Activated naive CD4-positive, alpha-beta T cell treated with Interleukin-2 at 50 U/mL for 16 hours (primary cell): ENCODE measurements at places on chromosomes 12 and 14.

DNA sequence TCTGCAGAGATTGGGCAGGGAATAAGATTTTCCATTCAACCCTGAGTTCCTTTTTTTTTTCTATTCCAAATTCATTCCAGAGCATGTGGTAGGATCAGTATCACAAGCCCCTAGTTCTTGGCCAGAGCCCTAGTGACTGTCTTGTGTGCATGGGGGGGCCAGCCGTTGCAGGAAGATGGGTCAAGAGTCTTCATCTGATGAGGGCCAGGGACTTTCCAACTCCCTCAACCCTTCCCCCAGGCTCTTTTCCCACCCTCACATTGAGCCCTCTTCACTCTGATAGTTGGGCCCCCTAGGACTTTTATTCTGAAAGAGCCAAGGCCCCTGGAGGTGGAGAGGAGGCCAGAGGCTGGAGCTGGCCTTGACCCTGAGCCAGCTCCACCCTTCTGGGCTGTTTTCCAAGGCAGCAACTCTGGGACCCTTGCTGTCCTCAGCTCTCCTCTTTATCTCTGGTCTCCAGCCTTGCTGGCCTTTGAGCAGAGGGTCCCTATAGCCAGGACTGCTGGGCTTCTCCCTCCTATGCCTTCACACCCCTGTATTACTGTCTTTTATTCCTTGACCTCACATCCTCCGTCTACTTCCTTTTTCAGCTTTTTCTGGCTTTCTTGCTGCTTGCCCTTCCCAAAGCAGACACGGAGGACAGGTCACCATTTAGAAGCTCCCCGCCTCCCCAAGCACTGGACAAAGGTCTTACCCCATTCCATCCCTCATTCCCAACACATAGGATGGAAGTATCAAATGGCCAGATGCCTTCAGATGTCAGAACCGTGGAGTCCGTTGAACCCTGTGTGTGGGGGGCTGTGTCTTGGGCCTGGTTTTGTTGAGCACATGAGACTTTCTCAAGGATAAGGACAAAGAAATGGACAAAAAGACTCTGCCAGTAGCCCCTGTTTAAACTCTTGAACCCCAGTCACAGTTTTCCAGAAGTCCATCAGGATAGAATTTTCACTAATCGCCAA lies 5.6 kb downstream of the RBP5 start:
- no peak for DNase-seq

DNA sequence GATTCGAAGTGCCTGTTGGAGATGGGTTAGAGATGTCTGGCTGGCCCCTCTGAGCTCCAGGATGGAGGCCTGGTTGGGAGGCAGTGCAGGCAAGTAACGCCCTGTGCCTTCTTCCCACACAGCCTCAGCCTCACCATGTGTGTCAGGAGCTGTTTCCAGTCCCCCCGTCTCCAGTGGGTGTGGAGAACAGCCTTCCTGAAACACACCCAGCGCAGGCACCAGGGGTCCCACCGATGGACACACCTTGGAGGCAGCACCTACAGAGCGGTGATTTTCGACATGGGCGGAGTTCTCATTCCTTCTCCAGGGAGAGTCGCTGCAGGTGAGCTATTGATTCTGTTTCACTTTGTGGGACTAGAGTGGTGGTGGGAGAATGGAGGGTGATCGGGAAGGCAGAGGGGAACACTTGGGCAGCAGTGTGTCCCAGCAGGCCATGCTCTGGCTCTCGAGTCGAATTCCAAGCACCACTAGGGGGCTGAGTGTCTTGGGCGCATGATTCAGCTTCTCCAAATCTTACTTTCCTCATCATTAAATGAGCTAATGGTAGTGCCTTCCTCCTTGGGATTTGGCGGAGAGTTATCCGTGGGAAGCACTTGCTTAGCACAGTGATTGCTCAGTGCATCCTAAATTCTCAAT lies 6.8 kb downstream of the ACAD10 start:
- DNase-seq, result no peak

DNA sequence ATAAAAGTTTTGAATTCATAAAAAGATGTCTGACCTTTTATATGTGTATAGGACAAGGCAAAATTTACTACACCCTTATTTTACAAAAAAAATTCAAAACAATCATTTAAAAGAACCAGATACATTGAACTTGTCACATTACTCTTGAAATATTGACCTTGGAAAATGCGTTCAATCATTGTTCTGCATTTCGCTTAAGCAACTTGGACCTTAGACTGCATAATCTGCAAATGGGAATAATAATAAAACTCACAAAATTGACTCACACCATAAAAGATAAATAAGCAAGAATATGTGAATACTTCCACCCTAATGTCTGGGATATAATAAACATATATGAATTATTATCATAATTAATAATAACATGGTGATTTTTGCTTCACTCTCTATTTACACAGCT lies 69.4 kb upstream of the PTPRB start:
- DNase-seq, result no peak

- DNase-seq, result no peak
These were observed 47.6 kb upstream of the ASPG start for GRCh38 chr14:104037903-104038302.

- DNase-seq, result no peak
These were observed 118.9 kb downstream of the C12orf75 start for GRCh38 chr12:105449431-105449830.

GRCh38 chr14:20873370-20874177 lies 17.6 kb upstream of the RNASE3 start:
- peak; percentile 79 for DNase-seq

GRCh38 chr14:101926620-101927019 lies 37.8 kb upstream of the DYNC1H1 start:
- no peak for DNase-seq

- DNase-seq, result peak; percentile 37
These were observed 13.9 kb upstream of the UBC start for GRCh38 chr12:124928095-124928911.

- DNase-seq, result no peak
These were observed 17.3 kb upstream of the LMNTD1 start for GRCh38 chr12:25570418-25570817.

DNA sequence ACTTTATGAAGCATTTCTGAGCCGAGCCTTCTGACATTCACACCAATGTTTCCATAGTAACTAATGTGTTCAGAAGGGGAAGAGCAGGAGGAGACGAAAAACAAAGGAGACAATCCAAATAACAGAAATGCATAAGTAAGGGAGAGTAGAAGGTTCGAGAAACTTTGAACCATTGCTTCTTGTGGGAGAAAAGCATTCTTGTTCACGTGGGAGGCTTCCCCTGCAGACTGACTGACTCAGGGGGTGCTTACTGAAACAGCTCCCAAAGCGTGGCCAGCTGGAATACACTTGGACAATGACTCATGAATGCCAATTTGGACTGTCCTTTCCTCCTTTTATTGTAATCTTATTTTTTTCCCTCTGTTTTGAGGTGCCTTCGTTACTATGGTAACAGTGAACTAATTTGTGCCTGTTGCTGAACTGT lies 73.9 kb downstream of the NEDD1 start:
- no peak for DNase-seq

DNA sequence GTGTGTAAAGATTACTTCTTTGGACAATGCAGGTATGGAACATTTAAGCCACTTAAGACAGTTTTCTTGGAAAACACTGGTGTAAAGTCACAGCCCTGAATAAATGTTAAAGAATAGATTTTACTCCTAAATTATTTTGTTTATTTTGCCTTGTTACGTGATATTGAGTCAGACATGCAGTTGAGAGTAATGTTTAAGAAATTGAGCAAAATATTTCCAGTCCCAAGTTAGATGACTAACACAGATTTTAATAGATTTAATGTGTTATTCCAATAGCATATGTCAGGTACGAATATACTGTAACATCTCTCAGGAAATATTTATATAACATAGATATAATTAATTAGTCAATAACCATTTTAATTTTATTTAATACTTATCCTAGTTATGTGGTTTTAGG lies 1361.7 kb downstream of the FSCB start:
- DNase-seq, result no peak

DNA sequence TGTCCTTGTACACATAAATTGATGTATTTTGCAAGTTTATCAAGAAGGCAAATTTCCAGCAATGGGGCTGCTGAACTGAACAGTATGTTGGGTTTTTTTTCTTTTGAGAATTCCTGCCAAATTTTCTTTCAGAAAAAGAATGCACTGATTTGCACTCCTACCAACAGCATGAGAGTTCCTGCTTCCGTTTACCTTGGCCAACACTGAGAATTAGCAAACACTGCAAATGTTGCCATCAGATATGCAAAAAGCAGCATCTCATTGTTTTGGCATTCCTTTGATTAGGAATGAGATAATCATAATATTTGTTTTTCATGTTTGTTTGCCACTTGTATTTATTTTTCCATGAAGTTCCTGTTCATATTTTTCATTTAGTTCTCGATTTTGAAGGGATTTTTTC lies 82.4 kb downstream of the RTN1 start:
- DNase-seq, result no peak

GRCh38 chr12:60421741-60422140 lies 825.9 kb downstream of the SLC16A7 start:
- DNase-seq, result no peak

- no peak for DNase-seq
These were observed 66.3 kb upstream of the BCL11B start for GRCh38 chr14:99338313-99338712.

DNA sequence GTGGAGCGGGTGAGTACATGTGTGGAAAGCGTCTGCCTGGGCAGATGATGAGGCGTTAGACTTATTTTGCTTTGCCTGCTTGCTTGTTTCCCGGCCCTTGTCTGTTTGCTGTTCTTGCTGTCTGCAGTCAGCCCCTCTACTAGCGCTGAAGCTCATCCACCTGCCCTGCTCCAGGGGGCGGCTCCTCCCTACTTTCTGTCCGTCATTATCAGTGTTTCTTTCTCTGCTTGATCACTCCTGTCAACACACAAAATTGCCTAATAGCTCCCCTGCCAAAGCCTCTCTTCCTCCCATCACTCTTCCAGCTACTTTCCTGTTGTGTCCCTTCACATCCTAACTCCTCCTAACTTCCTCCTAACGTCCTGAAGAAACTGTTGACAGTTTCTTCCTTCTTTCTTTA lies 34.9 kb upstream of the GALNT8 start:
- no peak for DNase-seq

GRCh38 chr12:57517187-57517586 lies 3.1 kb downstream of the DDIT3 start:
- DNase-seq, result no peak

DNA sequence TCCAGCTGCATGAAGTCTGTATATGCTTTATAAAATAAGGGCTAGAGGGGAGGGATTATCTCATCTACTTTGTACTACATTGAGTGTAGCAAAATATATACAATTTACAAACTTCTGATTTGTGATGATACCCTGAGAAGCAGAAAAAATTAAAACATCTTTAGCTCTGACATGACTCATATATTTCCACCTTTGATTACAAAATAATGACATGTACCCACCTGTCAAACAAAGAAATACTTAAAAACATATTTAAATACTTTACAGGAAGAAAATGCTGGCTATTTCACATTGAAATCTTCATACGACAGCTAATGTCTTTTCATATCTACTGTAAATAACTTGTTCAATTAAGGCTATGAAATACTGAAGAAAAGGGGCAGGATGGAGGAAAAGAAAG lies 3.3 kb downstream of the GPR135 start:
- DNase-seq, result no peak

- peak; percentile 13 for DNase-seq
These were observed 906.0 kb downstream of the VRK1 start for GRCh38 chr14:97703006-97703760.

- no peak for DNase-seq
These were observed 4.1 kb downstream of the PELI2 start for GRCh38 chr14:56122301-56122700.

DNA sequence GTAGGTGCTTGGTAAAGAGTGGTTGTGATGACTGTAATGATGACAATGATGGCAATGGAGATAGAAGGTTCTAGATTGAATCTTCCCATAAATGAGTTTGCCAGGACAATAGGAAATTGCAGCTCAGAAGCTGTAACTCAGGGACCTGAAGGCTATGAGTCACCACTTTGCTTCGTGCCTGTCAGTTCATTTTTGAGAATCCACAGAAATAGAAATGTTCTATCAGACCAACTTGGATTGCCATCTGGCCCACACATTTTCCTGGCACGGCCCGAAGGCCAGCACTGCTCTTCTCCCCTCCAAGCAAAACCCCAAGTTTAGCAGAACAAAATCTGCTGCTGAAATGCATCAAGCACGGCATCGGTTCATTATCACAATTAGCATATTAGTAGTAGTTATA lies 1127.0 kb downstream of the BCL11B start:
- DNase-seq, result no peak

GRCh38 chr14:20427231-20428009 lies 8.5 kb downstream of the KLHL33 start:
- no peak for DNase-seq

GRCh38 chr14:106269029-106269428 lies 742.6 kb downstream of the TMEM121 start:
- DNase-seq, result no peak

- DNase-seq, result no peak
These were observed 4.5 kb downstream of the HOXC10 start for GRCh38 chr12:53989227-53990113.

GRCh38 chr14:61120576-61120975 lies 139.5 kb downstream of the SLC38A6 start:
- DNase-seq, result no peak

GRCh38 chr12:41089438-41089837 lies 98.7 kb upstream of the PDZRN4 start:
- no peak for DNase-seq

DNA sequence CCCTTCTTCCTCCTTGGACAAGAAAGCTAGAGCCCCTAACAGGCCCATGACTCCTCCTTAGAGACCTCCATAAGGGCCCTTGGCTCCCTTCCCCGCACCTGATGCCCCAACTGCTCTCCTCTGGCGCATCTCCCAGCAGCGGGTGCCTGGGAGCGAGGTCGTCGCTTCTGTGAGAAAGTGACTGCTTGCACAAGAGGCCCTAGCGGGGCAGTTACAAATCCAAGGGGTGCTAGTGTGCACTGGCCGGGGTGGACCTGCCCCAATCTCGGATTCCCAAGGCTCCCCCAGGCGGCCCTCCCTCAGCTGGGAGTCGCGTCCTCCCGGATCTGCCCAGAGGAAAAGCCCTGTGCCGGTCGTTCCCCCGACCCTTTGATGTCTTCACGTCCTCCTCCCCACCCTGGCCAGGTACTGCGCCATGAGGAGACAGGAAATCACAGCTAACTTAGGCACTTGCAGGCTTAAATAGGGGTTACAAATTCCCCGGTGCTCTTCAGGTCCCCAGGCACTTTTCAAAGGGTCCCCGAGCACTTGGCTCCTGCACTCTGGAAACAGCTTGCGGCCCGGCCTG lies 2.8 kb downstream of the NKX2-8 start:
- no peak for DNase-seq

DNA sequence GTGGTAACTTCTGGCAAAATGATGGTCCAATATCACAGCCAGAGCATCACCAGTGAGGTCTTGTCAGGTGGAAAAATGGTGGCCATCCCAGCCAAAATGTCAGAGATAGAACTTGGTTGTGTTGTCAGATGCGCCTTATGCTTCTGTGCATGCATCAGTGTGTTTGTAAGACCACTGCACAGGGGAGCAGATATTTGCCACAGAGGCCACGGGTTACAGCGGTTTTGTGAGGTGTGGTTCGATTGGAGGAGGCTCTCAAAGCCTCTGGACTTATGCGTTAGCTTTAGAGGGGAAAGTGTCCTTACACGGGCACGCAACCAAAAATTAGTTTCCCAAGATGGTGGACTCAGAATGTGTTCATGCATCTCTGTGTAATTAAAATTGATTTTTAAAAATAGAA lies 243.8 kb downstream of the ADGRD1 start:
- DNase-seq, result no peak

- peak; percentile 10 for DNase-seq
These were observed 58.6 kb downstream of the TBX3 start for GRCh38 chr12:114625294-114625851.

- no peak for DNase-seq
These were observed 7.3 kb downstream of the GUCY2C start for GRCh38 chr12:14689144-14689543.

- no peak for DNase-seq
These were observed 22.2 kb downstream of the ARF6 start for GRCh38 chr14:49915085-49915484.
